ENCODE measurements at places on chromosomes 4 and X.

DNA sequence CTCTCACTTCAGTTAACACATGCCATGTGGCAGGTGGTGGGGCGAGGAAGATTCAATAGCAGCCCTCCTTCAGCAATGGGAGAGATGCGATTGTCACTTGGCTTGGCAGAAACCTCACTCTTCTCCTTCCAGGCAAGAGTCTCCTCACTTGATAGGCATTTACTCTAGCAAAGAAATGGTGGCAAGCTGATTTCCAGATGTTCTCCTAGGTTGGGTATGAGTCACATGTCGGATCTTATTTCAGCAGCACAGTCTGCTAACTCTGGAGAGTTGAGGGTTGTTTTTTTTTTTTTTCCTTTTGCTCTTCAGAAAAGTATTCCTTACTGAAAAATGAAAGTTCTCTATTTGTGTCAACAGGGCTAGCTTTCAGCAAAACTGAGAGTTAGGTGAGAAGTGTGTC is 119.5 kb upstream of the CHRDL1 start:
- DNase-seq = no peak

GRCh38 chr4:89303177-89303576 is 4.4 kb downstream of the GPRIN3 start:
- no peak for DNase-seq

DNA sequence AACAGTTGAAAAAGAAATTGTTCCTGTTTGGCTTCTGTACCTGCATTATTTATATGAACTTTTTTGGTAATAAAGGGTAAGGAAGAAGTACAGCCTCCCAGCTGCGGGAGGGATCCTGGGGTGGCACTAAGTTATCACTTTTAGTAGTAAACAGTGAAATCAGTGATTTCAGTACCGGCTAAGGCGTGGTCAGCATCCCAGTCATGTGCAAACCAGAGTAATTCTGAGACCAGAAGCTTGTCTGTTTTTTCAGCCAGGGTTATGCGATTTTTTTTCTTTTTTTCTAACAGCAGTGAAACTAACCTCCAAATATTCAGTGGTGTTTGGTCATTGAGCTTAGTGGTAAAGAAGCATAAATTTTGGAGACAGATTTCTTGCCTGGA is 3.3 kb downstream of the EGF start:
- no peak for DNase-seq

GRCh38 chr4:137421796-137422195 is 110.5 kb downstream of the PCDH18 start:
- DNase-seq = no peak

DNA sequence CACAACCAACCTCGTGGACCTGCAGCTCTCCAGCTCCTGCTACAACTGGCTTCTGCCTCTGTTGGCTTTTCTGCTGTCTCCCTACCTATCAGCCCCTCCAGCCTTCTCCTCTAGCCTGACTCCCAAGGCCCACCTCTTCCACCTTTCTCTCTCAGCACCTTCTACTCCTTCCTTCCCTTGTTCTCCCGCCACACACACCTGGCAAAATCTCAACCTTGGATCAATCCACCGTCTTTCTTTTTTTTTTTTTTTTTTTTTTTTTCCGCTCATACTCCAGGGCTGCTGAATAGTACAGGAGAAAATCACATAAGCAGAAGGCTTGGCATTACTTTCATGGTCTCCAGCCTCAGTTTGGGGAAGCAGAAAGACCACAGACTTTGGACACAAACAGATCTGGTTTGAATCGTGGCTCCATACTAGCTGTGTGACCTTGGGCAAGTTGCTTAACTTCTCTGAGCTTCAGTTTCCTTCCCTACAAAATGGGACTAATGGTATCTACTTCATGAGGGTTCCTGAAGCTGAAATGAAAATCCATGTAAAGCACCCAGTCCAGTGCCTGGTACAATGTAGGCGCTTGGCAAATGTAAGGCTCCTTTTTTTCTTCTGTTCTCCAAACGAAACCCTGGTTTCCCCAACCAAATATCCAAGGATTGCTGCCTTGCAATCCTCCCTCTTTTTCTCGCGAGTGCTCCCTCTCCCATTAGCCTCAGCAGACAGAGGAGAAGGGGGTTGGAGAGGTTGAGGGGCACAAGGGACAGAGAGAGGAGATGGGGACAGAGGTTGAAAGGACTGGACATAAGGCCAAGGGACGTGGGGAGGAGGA is 1.7 kb downstream of the FGD1 start:
- DNase-seq = no peak

DNA sequence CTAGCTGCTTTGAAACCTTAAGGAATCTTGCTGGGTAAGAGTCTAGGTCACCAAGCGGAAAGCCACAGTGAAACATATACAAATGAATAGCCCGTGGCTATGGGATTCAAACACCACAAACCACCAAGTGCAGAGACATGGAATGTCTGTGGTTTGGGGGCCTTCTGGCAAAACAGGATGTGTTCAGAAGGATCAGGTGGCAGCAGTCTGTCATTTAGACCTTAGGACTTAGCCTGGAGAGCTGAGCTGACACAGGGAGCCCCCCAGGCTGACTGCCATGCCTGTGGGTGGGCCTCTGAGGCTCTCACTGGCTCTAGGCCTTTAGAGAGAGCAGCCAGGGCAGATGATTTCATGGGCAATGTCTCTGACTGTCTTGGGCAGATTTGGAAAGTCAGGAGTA is 225.6 kb downstream of the FBXW7 start:
- DNase-seq = no peak

GRCh38 chr4:119244832-119245231 is 32.3 kb downstream of the USP53 start:
- DNase-seq = no peak

DNA sequence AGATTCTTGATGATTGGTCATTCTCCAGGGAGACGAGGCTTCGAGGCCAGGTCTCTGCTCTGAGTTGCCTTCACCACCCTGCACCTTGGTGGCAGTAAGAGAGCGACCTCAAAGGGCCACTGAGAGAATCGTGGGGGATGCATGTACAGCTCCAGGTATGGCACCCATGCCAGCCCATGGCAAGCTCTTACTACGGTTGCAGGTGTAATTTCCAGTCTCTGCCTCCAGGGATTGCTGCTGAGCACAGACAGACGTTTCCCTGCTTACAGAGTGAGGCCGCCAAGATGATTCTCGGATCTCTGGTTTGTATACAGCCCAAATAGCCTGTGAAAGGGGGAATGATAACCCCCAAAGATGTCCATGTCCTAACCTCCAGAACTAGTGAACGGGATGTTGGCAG is 16.3 kb upstream of the DRD5 start:
- no peak for DNase-seq

Data from stimulated activated CD4-positive, alpha-beta T cell treated with anti-CD3 and anti-CD28 coated beads, Interleukin-4, amount 100 ng/mL, for 4 hours (primary cell).